ENCODE measurements at places on chromosomes 1 and 21. TPM values are rescaled to one million over a fixed set of nuclear protein-coding genes. Genes with fewer than 3 reads are reported as not detected.

GRCh38 chr1:22286491-22286890 lies 143.6 kb upstream of the WNT4 start:
- DNase-seq = no peak

DNA sequence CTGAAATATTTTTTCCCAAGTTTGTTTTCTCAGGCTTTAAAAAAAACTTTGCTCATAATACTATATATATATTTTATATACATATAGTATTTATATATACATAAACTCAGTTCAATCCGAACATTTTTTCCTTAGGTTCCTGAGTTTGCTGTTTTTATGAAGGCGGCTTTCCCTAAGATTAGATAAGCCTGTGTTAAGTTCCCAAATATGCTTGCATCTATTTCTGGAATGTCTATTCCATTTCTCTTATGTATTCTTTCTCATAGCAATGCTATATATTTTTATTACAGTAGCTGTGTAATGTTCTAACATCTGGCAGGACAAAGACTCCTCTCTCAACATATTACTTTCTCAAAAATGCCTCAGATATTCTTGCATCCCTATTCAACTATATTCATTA lies 45.9 kb downstream of the ADSS2 start:
- DNase-seq = no peak

Gene ANGPTL3
- total RNA-seq = not detected

Gene LCE2C
- not detected for total RNA-seq

DNA sequence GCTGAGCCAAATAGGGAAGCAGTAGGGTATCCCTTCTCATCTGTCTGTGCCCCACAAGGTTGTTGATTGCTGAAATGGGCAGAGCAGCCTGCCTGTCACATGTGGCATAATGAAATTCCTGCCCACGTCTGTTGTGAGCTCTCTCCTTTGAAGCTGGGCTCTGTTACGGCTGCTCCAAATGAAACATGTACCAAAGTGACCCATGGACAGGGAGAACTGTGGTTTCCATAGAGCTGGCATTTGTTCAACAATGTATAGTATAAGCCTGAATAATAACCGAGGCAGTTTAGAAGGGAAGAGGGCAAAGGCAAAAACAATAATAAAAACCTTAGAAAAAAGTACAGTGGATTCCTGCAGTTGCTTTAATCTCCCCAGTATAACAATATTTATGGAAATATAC lies 149.7 kb downstream of the LYPLAL1 start:
- DNase-seq = no peak

- DNase-seq = no peak
These were observed 51.1 kb downstream of the LRRC38 start for GRCh38 chr1:13462682-13463081.

- DNase-seq = no peak
These were observed 48.8 kb upstream of the RAP1A start for GRCh38 chr1:111570781-111571181.

GRCh38 chr1:243343970-243344937 lies 88.4 kb downstream of the SDCCAG8 start:
- peak; percentile 43 for DNase-seq

DNA sequence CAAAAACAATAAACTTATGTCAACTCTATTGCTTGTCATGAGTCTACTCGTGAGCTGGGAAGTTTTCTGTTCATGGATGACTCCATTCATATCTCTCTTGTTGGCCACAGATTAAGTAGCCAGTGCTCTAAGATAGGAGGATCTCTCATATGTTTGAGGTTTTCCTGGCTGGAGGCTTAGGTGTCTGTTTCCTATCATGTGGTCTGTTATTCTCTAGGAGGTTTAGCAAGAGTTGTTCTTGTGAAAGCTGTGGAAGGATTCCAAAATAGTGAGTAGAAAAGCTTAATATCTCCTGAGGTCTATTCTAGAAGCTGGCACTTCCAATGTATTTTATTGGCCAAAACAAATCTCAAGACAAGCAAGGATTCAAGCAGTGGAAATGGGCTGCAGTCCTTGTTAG lies 5.8 kb upstream of the KRTAP20-2 start:
- DNase-seq = no peak

DNA sequence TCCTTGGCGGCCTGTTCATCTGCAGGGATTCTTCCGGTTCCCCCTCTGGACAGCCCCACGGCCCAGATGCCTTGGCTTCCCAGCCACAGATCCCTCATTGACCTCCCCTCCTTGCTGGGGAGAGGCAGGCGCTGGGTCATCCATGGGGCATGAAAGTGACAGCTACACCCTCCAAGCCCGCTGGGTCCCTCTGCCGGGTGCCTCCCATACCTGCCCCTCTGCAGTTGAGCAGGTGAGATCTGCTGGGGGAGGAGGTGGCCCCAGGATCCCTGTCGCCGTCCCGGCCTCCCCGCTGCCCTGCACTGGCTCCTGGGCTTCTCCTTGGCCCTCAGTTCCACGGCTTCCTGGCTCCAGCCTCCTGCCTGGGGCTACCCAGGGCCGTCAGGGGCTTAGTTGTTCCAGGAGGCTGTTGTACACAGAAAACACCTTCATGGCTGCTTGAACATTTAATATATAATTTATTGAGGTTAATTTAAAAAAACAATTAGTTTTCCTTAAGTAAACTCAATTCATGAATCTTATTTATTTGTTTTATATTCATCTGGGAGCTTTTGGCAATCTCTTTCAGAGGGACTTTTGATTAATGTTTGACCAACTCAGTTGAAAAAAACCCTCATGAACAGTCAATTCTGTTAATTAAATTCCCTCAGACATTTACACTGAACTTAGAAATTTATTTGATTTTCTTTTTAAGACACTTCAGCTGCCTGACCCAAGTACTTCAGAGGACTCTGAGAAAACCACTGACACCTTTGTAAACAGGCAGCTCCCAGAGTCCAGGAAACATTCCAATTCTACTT lies 67.6 kb upstream of the ABCG1 start:
- no peak for DNase-seq

DNA sequence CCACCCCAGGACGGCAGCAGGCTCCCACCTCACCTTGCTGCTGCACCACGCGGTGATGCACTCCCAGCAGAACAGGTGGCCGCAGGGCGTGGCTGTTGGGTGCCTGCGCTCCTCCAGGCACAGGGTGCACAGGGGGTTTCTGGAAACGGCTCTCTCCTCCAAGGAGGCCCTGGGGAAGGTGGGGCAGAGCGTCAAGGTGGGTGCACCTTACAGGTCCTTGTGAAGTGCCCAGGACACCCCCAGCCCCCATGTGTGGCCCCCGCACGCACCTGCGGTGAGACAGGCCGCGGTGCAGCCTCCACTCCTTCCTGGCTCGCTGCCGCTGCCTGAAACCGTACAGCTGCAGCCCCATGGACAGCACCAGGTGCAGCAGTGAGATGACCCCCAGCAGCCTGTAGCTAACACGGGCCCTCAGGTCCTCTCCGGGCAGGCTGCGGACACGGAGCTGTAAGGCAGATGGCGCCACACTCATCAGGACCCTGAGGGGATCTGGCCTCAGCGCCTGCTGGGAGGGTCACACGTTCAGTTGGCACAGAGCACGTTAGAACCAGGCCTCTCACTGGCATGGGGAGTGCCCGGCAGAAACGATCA lies 5.8 kb downstream of the PEX10 start:
- DNase-seq = no peak

GRCh38 chr1:95879498-95880050 lies 645.6 kb downstream of the RWDD3 start:
- DNase-seq = no peak

DNA sequence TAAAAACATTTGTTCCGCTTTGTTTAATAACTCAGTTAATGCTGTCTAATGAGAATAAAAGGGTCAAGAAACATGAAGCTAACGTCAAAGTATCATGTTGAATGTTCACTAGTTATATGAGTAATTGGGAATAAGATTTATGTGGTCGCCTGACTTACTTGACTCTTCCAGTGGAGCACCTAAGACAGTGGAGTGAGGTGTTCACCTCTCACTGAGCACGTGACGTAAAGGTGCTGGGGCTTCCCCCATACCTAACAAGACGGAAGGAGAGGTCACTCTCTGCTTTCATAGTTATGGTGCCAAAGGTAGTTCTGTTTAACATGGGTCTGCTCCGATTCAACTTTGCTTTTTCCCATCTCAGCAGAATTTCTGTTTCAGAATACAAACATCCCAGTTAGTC lies 686 bp downstream of the KMO start:
- no peak for DNase-seq
